Esophagus squamous epithelium (tissue), 5 donors: ENCODE measurements at places on chromosomes 16 and 17.

DNA sequence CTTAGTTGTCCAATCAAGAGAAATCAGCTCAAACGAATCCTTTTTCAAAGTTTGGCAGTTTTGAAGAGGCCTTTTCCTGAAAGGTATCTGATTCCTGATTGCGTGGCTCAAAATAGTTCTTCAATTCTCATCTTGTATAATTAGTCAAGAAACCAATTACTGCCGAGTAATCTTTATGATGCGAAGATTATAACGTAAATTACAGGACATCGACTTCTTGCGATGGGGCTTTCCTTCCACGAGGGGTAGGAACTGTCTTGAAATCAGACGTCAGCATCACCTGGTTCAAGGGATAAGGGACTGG lies 644 bp upstream of the ARL2BP start:
- no peak for DNase-seq

GRCh38 chr17:57924677-57925076 lies 30.5 kb downstream of the CUEDC1 start:
- DNase-seq = no peak

DNA sequence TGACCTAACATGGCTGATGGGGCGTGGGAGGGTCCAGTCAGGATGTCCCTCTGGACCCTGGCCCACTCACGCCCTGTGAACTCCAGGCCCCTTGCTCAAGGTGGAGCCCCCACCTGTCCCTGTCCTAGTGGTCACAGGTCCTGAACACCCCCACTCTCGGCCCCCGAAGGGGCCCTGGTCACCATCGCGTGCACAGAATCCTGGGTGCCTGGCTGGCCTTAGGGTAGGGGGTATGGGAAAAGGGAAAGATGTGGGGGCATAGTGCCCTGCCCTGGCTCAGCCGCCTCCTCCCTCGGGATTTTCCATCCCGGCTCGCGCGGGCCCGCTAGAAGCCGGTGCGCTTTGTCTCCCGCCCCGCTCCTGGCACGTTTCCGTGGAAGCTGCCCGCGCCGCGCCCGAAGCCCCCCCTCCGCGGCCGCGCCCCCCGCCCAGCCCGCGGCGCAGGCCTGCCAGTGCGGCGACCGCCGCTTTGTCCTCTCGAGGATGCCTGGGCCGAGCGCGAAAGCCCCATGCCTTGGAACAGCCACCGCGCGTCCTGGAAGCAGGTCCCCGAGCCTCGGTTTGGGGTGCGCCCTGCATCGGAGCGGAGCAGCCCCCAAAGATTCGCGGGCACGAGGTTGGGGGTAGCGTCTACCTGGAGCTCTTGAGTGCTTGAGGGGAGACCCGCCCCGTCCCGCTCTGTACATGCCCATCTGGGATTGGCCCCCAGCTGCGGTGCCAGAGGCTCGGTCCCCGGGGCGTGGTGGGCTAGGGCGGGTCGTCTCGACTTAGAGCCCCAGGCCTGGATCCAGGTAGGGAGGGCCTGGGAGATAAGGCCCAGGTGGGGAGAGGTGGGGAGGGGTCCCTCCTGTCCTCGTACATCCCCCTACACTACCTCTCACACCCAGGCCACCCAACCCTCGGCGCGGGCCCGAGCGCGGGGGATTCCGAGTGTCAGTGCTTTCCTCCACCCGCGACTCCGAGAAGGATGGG lies 1.3 kb downstream of the SMPD3 start:
- no peak for DNase-seq

GRCh38 chr17:17924131-17924856 lies 47.9 kb downstream of the TOM1L2 start:
- no peak for DNase-seq

GRCh38 chr16:10988164-10988803 lies 43.9 kb downstream of the CLEC16A start:
- DNase-seq = no peak

GRCh38 chr16:21265104-21265837 lies 12.8 kb downstream of the CRYM start:
- no peak for DNase-seq

DNA sequence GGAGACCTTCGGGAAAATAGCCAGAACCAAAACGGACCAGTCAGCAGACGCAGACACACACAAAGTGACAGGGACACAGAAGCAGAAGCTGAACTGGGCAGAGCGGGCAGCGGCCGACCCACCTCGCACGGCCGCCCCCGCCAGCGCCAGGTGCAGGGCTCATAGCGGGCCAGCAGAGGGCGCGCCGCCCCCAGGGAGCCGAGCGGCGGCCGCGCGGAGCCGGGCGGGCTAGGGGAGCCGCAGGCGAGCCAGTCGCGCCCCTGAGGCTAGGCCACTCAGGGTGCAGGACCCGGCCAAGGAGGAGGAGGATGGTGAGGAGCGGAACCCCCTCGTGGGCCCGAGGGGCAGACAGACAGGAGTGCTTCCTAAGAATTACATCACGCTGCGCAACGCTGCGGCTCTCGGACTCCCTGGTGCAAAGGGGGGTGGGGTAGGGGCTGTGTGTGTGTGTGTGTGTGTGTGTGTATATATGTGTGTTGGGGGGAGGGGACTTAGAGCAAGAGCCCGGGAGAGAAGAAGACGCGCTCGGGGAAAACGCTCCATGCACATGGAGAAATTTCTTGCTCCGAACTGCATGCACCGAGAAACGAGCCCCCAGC lies 913 bp upstream of the NOG start:
- no peak for DNase-seq

DNA sequence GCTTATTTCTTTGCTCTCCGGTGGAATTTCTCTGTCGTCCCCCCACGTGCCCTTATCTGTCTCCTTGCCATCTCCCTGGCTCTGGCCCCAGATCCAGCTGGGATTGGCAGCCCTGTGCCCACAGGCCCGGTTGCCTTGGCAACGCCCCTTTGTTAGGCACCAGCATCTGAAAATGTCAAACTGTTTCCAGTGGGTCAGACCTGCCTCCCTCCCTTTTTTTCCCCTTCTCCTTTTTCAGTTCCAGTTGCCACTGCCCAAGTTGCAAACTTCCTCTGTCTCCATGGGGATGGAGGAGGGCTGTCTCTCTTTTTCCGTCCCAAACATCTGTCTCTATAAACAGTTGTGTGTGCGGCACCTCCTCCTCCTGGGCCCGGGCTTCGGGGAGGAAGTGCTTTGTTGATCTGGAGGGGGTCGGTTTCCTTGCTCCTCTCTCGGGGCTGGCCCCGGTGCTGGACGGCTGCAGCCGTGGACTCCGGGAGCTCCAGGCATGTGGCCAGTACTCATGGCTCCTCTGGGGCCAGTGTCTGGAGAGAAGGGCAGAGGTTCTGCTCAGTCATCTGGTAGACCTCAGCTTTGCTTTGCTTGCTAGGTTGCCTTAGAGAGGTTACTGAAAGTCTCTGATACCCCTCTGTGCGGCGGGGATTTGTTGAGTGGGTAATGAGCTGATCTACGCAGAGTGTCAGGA lies 35.3 kb downstream of the SOCS3 start:
- DNase-seq = no peak

DNA sequence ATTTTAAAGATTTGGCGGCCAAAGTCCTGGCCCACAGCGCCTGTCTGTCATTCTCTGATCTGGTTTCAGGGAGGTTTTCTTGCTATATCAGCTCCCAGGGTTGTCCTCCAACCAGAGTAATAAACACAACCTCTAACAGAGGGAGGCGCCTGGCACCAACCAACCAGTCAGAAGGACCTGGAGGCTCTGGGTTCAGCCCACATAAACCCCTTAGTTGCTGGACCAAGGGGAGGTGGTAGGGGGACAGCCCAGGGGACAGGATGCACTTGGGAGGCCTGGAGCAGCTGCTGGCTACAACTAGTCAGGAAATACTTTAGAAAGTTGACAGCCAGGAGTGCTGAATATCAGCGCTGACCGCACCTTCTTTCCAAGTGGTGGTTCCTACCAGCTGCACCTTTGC lies 41.7 kb upstream of the CDRT4 start:
- no peak for DNase-seq

- DNase-seq = no peak
These were observed 68.5 kb upstream of the MED9 start for GRCh38 chr17:17408236-17408794.

DNA sequence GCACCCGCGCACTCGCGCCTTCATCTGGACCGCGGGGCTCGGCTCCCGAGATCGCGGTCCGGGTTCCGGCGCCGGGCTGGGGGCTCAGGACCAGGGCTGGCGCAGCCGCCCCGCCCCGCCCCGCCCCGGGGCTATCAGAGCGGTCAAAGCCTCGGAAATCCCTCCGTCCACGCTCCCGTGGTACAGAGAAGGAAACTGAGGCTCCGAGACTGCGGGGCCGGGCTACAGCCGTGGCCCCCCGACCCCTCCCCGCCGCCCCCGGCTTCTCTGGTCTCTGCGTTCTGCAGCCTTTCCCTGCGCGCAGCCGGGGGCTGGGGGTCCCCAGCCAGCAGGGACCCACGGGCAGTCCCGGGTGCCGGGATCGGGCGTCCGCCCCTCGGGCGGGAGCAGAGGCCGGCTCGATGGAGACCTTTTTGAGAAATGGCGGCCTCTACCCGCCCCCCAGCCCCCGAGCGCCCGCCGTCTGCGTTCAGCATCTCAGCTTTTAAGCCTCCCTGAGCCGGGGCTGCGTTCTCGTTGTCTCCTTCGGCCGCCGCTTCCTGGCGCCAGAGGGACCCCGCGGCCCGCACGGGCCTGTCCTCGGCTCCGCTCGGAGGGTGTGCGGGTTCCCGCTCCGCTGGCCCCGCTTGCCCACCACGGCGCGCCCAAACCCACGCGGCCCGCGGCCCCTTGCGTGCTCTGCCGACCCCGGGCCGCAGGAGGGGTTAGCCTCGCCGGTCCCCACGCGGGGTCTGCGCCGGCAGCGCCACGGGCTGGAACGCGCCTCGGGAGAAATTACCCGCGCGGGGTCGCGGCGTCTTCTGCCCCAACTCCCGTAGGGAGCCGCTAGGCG lies 1.5 kb upstream of the NPTX1 start:
- no peak for DNase-seq

DNA sequence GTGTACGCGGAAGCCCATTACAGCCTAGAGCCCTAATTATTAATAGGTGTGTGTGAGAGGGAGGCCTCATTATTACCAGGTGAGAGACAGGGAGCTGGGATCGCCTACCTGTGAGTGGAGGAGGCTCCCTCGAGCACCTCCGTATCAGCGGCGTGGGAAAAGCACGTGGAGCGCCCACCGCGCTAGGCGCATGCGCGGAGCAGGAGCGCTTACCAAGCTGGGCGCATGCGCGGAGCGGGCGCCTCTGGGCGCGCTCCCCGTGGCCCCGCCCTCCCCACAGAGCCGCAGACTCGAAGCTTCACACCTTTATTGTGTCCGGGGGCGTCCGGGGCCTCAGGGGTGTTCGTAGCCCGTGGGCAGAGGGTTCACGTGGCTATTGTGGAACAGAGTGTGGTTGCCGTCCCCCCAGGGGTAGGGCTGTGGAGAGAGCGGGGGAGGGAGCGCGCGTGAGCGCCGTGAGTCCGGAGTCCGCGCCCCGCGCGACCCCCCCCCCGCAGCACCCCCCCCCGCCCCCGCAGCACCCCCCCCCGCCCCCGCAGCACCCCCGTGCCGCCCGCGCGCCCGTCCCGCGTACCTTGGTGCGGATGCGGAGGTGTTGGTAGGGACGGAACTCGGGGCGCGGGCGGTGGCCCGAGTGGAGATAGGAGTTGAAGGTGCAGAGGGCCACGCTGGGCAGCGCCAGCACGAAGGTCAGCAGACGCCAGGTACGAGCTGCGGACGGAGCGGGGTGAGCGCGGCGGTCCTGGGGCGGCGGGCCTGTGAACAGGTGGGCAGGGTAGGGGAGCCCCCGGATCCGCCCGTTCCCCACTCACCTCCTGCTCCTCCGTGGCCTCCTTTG lies 500 bp downstream of the COX6A2 start:
- no peak for DNase-seq

- no peak for DNase-seq
These were observed 20.5 kb upstream of the ITGA3 start for GRCh38 chr17:50035421-50035879.

DNA sequence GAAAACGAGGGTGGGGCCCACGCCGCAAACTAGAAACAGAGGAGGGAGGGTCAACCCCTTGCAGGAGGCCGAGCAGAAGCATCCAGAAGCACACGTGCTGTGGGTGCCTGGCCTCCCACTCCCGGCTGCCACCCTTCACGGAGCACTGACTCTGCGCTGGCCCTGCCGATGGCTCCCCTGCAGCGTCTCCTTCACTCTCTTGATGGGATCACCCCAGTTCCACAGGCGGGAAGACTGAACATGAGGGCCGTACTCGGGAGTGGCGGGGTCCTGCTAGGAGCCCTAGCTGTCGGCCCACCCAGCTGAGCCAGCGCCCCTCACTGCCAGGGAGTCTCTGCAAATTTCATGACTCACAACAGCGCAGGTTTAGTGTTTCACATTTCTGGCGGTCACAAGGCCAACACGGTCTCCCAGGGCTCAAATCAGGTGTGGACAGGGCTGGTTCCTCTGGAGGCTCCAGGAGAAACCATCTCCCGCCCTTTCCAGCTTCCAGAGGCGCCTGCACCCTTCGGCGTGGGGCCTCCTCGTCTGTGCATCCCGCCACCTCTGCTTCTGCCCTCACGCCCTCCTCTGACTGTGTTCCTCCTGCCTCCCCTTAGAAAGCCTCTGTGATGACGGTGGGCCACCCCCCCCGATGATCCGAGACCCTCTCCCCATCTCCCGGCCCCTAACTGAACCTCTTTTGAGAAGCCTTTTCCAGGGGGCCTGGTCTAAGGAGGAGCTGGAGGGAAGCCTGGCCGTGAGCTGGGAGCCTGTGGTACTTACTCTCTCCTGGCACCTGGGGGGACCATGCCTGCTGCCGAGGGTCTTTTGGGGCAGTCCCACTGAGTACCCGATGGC lies 2.0 kb downstream of the PTX4 start:
- no peak for DNase-seq

DNA sequence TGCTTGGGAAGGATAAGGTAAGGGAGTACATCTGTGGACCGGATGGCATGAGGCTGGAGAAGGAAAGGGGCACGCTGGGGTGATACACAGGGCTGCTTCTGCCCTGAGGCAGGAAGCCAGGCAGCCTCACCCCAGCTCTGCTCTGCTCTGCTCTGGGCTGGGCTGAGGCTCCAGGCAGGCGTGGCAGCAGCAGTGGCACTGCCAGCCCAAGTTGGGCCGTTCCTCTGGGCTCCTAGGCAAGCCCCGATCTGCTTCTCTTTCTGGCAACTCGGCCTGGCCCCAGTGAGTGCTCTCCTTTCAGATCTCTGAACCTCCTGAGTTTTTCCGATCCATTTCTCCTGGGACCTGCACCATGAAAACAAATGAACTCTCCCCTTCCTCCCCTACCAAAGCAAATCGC lies 44.9 kb downstream of the VAC14 start:
- DNase-seq = no peak

GRCh38 chr16:87437911-87438610 lies 45.9 kb downstream of the MAP1LC3B start:
- no peak for DNase-seq

DNA sequence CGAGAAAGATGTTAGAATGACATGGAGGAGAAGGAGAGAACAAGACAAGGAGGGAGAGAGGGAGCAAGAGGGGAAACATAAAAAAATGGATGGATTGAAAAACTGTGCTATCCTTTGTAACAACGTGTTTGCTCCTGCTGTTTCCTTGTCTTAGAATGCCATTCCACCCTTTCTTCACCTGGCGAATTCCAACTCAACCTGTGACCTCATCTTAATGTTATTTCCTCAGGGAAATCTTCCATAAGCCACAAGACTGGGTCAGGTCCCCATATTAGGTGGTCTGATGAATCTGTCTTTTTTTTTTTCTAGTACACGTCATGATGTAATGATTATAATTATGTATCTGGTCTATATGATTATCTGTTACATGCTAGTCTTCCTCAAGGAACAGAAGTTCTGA lies 195.0 kb upstream of the MAF start:
- no peak for DNase-seq
